ENCODE measurements at places on chromosomes 5 and 9. TPM values are rescaled to one million over a fixed set of nuclear protein-coding genes. Genes with fewer than 3 reads are reported as not detected.

Gene ITGA1
- total RNA-seq: 6.6 TPM

Gene SLC25A2
- 0.09 TPM for total RNA-seq

Gene OLFML2A
- 0.28 TPM for total RNA-seq

Gene TLR4
- total RNA-seq: 43.6 TPM

Gene EDIL3
- total RNA-seq: 11.4 TPM

Gene SPATA6L
- 0.47 TPM for total RNA-seq

Gene OBP2B
- total RNA-seq: not detected

Gene SLC4A9
- total RNA-seq: not detected

Gene SPAG8
- total RNA-seq: 0.27 TPM

Gene CCDC183
- 1.1 TPM for total RNA-seq

Gene NCS1
- total RNA-seq: 26.4 TPM

Gene RAPGEF6
- 32.2 TPM for total RNA-seq

Gene NKD2
- not detected for total RNA-seq

Gene FOXE1
- not detected for total RNA-seq

Gene KCNV2
- total RNA-seq: not detected

Gene KIF20A
- total RNA-seq: 24.5 TPM

Gene CNTLN
- 7.9 TPM for total RNA-seq

Gene SLC45A2
- total RNA-seq: not detected

Gene DAB2IP
- 18.0 TPM for total RNA-seq

Gene SNCAIP
- 14.4 TPM for total RNA-seq

Gene GZMA
- not detected for total RNA-seq

Gene ARHGEF28
- 106 TPM for total RNA-seq

Gene SIT1
- total RNA-seq: not detected

Gene LHX3
- total RNA-seq: not detected

Gene PTPRD
- total RNA-seq: 5.8 TPM

Gene TRIM36
- total RNA-seq: 0.36 TPM

Gene ABO
- total RNA-seq: not detected

Gene AK3
- 56.9 TPM for total RNA-seq

Gene TRAF2
- total RNA-seq: 16.9 TPM

Gene WDR55
- total RNA-seq: 26.4 TPM

Gene ANKRD20A1
- 1.7 TPM for total RNA-seq

Gene GGTA1
- 0.18 TPM for total RNA-seq

Gene FOXD4
- 0.09 TPM for total RNA-seq

Gene LHX2
- not detected for total RNA-seq

Gene IRX4
- total RNA-seq: not detected
